ENCODE measurements at places on chromosomes 6 and 20.
A peak's percentile ranks its signal among the peaks of the same experiment; 100 is the strongest.

GRCh38 chr20:37543828-37544227 lies 16.2 kb upstream of the BLCAP start:
- DNase-seq = no peak

DNA sequence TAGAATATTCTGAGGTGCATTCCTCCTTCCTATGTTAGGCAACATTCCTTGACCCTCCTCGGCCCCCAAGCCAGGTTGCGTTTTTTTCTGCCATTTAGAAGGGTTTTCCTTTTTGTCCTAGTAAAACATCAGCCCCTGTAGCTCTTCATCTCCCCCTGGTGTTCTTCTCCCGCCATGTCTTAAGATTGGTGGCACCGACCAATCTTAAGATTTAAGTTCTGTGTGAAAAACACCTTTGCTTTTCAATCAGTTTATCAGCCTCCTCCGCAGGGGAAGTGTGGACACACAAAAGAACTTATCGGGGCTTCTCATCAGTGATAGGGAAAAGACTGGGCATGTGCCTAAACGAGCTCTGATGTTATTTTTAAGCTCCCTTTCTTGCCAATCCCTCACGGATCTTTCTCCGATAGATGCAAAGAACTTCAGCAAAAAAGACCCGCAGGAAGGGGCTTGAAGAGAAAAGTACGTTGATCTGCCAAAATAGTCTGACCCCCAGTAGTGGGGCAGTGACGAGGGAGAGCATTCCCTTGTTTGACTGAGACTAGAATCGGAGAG lies 719 bp upstream of the EDN1 start:
- no peak for DNase-seq

GRCh38 chr20:48682529-48683363 lies 145.1 kb downstream of the PREX1 start:
- DNase-seq = no peak

DNA sequence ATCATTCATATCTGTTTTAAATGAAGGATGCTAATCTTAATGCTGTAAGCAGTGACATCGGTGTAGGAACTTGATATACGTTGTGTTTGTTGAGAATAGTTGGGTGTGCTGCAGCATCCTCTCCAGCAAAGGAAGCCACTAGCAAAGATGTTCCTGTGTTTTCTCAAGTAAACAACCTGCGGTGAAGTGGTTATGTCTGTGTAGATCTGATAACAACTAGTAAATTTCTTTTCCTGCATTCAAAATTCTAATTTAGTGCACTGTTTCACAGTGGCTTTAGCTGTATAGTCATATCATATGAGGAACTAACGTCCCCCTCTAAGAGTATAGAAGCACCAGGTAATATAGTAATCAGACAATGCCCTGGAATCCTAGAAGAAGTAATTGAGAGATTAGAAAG lies 38.7 kb downstream of the NCOA7 start:
- no peak for DNase-seq

DNA sequence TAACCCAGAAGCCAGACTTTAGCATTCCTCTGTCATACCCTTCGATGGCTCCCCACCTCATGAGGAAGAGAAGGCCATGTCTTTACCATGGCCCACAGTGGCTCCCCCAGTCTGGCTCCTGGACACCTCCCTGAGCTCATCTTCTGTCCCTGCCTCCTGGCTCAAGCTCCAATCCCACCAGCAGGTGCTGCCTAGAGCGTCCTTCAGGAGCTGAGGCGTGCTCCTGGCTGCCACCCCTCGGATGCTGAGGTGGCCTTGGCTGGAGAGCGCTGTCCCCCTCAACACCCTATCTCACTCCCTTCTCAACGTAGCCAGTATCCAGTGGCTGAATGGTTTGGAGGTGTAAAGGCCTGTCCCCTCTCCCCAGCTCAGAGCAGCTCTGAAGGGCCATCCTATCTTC lies 47.4 kb upstream of the RANBP9 start:
- no peak for DNase-seq

DNA sequence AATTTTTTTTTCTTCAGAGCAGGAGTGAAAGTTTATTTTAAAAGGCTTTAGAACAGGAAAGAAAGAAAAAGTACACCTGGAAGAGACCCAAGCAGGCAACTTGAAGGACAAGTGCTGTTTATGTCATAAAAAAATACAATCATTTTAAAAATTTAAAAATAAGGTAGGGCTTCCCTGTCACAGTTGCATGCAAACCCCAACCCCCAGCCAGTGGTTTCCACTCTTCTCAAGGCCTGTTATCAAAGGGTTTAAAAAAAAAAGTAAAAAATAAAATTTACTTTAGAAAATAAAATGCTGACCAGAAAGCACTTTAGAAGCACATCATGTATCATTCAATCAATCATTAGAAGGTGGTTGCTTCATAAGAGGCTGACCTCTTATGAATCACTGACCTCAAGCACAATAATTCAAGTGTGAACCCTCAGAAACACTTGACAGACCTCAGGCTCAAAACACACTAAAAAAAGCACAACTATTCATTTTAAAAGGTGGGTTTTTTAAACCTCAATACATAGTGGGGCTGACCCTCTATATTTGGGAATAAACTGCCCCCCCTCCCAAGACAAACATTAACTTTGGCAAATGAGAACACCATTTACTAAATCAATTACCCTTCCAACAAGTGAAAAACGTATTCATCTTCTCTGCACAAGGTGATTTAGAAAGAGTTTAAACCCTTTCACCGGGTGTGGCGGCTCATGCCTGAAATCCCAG lies 15.6 kb downstream of the ILRUN start:
- no peak for DNase-seq

GRCh38 chr20:24118034-24118433 lies 129.5 kb upstream of the GGTLC1 start:
- DNase-seq = no peak

GRCh38 chr6:124008000-124008987 lies 204.6 kb downstream of the NKAIN2 start:
- no peak for DNase-seq

DNA sequence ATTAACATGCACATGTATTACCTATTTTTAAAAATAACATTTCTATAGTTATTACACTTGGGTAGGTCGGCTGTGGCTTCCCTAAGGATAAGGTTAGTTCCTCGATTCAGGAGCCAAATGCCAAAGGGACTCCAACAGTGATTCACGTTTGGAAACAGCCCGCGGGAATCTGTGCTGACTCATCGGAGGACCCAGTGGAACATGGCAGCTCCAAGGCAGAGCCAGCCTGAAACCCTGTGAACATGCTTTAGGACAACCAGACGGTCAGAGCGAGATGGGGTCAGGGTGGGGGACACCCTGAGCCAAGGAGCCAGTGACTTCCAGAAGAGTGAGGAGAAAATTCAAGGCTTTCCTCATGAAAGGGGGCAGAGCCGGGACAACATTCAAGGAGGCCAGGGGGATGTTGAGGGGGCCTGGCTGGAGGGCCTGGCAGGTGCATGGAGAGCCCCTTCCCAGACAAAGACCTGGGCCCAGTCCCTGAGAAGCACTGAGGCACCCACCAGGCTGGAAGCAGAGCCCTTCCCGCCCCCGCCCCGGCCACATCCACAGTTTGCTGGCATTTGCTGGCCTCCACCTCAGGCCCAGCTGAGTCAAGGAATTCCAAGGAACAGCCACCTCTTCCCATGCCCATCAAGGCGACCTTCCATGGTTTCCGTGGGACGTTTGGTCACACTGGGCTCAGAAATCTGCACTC lies 133.2 kb downstream of the SNX5 start:
- no peak for DNase-seq

GRCh38 chr6:144931172-144932035 lies 646.3 kb downstream of the UTRN start:
- DNase-seq = no peak

DNA sequence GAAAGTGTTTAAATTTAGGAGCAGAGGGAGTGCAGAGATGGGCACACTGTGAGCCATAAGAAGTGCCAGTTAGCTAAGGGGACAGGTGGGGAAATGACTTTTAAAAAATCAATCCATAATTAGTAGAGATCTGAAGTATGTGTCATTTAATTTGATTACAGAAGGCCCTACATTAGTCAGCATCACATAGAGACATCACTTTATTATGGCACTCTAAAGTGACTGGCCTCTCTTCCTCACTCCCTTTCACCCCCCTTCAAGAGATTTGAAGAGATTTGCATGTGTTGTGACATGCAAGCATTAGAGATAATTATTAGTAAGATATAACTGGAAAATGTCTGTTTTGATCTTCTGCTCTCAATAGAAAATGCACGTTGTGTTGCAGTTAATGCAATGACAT lies 86.7 kb downstream of the SLX4IP start:
- no peak for DNase-seq

DNA sequence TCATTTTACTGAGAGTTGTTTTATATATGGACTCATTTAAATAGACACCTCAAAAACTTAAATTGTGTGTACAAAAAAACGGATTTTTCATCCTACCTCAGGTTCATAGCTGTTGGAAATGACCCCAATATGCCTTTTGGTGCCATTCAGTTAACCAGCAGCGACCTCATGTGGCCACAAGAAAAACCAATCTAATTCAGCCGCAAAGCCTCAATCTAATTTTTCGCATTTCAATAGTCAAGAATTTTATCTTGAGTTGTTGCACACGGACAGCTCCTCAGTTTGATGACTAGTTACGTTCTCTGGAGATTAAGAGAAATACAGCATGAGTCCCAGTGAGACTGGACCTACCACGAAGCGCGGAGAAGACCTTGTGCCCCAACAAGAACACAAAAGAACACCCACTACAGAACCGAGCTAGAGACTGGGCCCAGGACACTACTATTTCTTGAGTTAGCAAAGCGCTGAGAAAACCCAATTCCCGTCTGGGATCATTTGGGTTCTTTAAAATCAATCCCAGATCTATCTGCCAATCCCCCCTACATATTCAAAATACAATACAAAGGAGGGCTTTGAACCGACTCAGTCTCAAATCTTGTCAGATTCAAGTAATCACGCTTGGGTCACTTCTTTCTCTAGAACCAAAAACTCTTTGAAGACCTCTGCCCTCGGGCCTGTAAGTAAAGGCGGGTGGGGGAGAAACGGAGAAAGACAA lies 1.1 kb downstream of the TCP11 start:
- DNase-seq = peak; percentile 36

DNA sequence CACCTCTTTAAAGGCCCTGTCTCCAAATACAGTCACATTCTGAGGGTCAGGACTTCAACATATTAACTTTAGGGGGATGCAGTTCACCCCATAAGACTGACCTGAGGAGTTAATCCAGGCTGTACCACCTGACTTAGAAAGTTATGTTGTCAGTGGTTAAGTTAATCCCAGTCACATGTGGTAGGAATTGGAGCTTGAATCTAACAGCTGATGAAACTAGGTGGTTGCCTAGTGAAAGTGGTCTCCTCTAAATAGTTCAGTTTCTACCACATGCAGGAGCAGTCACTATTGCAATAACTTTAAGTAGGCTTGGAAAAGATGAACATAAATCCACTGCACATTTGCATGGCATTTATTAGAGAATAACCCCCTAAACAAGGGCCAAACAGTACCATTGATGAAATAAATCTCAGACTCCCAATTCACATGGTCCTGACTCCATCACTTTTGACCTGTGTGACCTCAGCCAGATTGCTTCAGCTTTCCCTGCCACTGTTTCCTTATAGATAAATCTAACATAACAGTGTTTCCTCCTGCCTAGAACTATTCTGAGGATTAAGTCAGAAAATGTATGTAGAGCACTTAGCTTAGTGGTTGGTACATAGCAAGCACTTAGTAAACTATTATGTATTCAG lies 20.1 kb downstream of the SAMD5 start:
- DNase-seq = no peak

- DNase-seq = no peak
Observed at GRCh38 chr6:14730654-14731053, 515.2 kb upstream of the JARID2 start.

- DNase-seq = no peak
Observed at GRCh38 chr6:137248702-137249101, 29.5 kb upstream of the IFNGR1 start.

DNA sequence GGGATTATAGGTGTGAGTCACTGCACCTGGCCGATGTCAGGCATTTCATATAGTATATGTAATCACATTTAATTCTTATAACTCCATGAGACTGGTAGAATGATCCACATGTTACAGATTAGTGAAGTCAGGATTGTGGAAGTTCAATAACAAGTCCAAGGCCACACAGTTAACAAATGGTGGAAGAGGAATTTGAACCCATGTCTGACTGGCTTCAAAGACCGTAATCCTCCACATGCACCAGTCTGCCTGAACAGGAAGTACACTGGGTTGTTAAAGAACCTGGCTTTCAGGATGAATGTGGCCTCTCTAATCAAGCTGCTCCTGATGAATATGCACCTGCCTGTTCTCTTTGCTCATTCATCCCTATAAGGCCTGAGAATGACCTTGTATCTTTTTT lies 122.0 kb upstream of the HDAC2 start:
- no peak for DNase-seq

- DNase-seq = no peak
Observed at GRCh38 chr6:31272436-31272835, 544 bp upstream of the HLA-C start.

DNA sequence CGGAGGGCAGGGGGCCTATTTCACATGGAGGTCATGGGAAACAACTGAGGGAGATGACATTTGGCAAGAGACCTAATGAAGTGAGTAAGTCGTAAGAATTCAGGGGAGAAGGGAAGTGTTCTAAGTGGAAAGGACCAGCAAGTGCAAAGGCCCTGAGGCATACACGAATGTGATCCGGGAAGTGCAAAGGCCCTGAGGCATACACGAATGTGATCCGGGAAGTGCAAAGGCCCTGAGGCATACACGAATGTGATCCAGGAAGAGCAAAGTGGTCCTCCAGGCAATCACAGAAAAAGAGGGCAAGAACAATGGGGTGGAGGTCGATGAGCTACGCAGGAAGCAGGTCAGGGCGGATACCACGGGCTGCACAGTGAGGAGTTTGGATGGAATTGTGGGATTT lies 24.2 kb upstream of the EXOC2 start:
- DNase-seq = no peak

GRCh38 chr6:74764486-74764885 lies 441.4 kb downstream of the COL12A1 start:
- DNase-seq = no peak

DNA sequence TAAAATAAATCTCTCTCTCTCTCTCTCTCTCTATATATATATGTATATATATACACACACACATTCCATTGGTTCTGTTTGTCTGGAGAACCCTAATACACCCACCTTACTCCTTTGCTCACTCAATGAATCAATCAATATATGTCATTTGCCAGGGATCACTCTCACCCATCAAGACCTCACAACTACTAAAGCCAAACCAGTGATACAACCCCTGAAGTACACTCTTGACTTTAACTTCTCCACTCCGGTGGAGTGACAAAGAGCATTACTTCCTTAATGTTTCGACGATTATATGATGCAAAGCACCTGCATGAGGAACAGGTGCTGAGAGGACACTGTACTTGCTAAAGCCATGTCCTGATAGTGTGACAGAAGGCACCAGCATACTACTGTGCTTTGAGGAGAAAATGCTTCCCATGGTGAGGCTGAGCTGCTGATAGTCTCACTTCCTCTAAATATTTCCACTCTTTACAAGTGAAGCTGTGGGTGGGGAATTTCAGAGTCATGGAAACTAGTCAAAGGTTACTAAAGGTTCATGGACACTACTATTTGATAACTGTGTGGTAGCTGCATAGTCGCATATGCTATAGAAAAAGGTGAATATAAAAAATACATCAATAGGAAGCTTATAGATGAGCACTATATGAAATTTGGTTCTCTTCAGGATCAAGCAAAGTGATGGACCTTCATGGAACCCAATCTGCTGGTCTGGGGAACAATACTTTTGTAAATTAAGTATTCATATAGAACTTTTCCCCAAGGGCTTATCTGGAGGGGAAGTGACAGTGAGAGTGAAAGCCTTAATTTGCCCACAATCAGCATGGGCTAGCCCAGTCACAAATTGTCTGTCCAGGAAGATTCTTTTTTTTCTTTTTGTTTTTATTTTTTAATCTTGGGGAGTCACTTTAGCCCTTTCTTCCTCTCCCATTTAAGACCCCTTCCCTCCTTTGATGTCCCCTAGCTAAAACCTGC lies 141.9 kb upstream of the NEDD9 start:
- DNase-seq = no peak
